ENCODE measurements at places on chromosomes 7 and 10.

GRCh38 chr7:83918142-83918541 lies 269.2 kb upstream of the SEMA3E start:
- no peak for DNase-seq

DNA sequence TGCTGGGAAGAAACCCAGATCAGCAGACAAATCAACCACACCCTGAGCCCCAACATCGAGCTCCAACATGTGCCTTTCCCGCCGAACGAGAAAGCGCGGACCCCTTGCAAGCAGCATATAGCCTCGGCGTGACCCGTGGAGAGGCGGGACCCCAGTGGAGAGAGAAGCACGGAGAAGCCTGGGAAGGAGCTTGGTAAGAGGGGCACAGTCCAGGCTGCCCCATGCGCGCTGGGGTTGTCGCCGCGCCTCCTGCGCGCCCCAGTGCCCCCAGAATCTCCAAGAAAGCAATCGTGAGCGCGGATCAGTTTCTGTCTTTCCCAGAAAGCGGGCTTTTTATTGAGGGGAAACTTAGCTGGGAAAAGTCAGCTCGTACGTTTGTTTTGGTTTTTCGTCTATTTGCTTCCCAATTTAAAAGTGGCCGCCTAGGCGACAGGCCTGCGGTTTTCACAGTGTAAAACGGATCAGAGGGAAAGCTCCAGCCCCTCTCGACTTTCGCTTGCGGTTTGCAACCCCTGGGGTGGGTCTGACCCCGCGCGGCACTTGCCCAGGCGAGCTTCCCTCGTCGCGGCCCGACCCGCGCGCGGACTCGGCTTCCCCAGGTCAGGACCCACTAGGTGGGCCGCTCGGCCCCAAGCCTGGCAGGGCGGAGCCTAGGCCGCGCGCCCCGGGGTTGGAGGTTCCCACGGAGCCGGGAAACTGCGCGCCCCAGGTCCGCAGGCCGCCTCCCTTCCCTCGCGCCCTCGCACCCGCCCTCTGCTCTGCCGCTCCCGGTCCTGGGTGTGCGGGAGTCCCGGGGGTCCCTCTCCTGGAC lies 31.1 kb downstream of the SKIDA1 start:
- no peak for DNase-seq

GRCh38 chr7:130921391-130922180 lies 187.6 kb upstream of the KLF14 start:
- DNase-seq: no peak

DNA sequence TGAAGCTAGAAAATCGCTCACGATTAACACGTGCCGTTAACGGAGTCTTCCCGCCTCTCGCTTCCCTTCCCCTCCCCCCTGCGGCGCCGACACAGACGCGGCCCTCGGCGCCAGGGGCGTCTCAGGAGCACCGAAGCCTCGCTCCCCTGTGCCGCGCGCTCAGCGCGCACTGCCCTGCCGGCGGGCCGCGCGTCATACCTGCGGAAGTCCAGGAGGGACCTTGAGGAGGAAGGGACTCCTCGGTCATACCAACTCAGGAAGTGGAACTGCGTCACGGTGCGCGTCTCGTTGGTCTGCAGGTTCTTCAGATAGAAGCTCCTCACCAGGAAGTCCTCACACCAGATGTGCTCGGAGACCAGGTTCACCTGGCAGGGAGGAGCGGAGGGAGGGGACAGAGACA lies 239.6 kb downstream of the DNAJB6 start:
- DNase-seq: no peak

DNA sequence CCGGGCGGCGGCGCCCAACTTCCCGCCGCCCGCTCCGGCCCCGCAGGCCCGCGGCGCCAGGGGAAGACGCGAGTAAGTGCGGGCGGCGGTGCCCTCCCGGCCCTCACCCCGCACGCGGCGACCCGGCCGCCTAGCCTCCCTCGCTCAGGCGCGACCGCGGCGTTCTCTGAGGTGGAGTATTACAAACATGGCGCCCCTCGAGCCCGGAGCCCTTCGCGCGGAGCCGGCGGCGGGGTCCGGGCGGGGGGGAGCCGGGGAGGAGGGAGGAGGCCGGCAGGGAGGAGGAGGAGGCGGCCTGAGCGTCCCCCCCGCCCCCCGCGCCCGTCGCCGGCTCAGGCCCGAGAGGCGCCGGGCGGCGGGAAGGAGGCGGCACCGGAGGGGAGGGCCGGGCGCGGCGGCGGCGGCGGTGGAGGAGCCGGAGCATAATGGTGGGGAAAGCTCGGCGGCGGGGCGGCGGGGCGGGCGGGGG lies at the start of gene ZMYND11:
Gene ZMYND11, plus strand, starts transcription at position 324 of the 469 bp plus-strand sequence. CDS start 44,558 bp downstream, outside the sequence.
- DNase-seq: no peak

DNA sequence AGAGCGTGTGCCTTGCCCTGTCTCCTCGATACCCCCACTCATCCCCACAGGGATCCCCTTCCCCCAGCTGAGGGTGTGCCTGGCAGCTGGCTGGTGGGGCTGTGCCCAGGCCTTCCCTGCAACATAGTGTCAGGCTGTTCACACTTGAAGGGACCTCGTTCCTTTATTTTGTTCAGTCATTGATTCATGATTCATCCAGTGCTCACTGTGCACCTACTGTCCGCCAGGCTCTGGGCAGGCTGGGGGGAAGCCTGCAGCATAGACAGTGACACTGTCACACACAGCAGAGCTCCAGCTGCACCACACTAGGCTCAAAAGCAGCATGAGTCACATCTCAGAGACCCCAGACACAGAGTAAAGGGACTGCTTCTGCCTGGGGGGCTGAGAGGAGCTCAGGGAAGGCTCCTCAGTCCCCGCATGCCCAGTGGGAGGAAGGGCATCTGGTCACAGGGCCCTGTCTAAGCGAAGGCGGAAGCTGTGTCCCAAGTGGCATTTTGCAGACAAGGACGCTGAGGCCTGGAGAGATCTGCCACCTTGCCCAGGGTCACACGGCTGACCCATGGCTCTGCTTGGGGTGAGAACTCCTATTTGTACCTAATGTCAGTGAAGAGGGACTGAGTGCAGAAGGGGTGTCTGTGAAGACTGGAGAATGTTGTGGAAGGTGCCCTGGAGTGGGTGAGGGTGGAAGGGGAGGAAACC lies 27.9 kb downstream of the CDH23 start:
- no peak for DNase-seq
